ENCODE measurements at places on chromosomes 11 and 22.

GRCh38 chr11:72217841-72218240 is 1.2 kb downstream of the FOLR2 start:
- DNase-seq, result no peak

DNA sequence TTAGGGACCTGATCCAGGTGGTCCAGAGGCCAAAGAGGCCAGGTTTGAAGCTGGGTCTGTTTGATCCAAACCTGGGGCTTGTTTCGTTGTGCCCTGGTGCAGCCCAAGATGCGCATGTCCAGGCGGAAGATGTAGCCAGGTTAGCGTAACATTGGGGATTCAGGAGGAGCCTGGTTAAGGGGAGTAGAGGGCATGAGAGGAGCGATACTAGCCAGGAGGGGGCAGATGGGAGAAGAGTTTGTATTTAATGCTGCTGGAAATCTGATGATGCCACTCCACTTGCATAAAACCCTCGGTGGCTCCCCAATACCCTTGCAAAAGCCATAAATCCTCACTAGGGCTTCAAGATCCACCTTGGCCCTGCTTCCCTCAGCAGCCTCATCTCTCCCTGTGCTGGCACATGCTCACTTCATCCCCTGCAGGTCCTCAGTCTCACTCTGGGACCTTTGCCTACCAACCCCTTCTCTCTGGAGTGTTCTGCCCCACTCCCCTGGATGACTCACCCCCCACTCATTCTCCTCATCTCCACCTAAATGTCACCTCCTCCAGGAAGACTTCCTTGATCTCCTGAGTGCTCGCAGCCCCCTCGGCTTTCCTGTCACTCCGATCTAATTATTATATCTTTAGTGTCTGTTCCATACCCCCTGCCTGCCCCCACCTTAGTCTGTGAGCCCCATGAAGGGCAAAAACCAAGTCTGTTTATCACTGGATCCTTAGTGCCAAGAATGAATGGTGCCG is 95.9 kb downstream of the MIAT start:
- DNase-seq, result no peak

- no peak for DNase-seq
Observed at GRCh38 chr22:42642806-42643633, 2.6 kb upstream of the ATP5MGL start.

DNA sequence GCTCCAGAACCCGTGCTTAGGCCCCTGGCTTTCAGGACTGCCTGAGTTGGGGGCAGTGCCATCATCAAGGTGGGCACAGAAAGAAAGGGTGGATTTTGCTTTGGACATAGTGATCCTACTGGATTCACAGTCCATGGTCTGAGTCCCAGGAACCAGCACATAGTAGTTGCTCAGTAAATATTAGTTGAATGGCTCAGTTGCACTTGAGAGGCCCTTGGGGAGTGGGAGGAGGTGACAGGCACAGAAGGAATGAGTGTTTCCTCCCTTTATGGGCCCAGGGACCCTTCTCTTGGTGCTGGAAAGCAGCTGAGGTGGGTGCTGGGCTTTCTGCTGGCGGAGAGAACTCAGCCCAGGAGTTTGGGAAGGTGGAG is 16.6 kb downstream of the ARHGEF17 start:
- no peak for DNase-seq

- DNase-seq, result no peak
Observed at GRCh38 chr22:16804882-16805281, 20.3 kb downstream of the XKR3 start.

- DNase-seq, result peak; percentile 52
Observed at GRCh38 chr11:64854534-64855502, 10.4 kb upstream of the CDC42BPG start.

- no peak for DNase-seq
Observed at GRCh38 chr22:44931077-44931540, 78.7 kb downstream of the PHF21B start.

DNA sequence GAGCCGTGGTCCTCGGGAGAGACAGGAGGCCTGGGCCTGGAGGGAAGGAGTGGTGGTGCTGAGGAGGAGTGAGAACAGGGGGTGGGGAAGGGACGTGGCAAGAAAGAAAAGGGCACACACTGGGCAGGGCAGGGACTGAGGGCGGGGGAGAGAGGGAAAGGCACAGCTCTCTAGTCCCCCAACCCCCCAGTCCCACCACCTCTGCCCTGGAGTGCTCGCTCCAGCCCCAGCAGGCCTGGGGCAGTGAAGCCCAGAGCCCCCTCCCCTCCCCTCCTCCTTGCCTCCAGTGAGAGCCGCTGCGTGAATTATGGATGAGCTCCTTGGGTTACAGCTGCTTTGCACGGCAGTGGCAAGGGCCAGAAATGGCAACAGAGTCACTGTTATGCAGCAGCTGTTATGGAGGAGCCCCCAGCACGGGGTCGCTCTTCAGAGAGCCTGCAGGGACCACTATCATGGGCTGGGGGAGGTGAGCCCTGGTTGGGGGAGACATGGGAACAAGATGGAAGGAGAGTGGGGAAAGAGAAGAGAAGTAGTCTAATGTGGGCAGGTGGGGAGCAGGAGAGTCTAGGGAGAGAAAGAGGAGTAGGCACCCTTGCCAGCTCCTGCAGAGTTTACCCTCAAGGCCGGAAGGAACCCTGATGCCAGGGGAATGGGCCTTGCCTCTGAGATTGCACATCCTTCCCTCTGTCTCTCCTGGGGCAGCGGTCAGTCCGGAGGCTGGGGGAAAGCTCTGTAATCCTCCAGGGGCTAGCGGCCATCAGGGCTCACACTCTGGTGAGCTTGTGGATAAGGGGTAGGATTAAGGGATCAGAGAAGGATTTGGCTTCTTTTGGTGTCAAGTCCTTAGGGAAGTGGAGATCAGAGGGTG is 3.6 kb downstream of the RTN4RL2 start:
- no peak for DNase-seq

DNA sequence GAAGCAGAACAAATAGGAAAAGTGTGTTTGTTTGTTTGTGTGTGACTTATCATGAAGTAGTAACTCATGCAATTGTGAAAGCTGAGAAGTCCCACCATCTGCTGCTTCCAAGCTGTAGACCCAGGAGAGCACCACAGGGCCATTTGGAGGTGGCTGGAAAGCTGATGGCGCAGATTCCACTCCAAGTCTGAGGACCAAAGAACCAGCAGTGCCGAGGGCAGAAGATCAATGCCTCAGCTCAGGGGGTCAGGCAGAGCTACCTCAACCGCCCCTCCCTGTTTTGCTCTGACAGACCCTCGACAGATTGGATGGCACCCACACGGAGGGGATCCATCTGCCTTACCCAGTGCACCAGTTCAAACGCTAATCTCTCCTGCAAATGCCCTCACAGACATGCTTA is 896.2 kb downstream of the BRD1 start:
- no peak for DNase-seq

DNA sequence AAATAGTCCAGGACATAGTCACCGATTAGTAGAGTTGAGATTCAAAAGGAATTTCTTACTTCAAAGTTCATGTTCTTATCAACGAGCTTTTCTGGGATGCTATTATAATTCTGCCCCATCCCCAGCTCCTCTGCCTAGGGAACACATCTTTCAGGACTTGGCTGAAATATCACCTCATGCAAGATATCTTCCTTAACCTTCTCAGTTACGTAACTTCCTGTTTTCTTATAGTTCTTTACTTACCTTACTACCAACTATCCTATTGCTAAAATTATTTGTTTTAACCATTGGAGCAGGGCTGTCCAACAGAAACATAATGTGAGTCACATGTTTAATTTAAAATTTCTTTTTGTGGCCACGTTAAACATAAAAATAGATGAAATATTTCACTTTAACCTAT is 2.3 kb downstream of the NARS2 start:
- DNase-seq, result no peak

- DNase-seq, result no peak
Observed at GRCh38 chr11:107731941-107732688, 20.3 kb upstream of the SLN start.

GRCh38 chr11:122137078-122137793 is 21.2 kb upstream of the BLID start:
- DNase-seq, result no peak

- DNase-seq, result no peak
Observed at GRCh38 chr22:20787746-20788626, 14.1 kb downstream of the SERPIND1 start.

DNA sequence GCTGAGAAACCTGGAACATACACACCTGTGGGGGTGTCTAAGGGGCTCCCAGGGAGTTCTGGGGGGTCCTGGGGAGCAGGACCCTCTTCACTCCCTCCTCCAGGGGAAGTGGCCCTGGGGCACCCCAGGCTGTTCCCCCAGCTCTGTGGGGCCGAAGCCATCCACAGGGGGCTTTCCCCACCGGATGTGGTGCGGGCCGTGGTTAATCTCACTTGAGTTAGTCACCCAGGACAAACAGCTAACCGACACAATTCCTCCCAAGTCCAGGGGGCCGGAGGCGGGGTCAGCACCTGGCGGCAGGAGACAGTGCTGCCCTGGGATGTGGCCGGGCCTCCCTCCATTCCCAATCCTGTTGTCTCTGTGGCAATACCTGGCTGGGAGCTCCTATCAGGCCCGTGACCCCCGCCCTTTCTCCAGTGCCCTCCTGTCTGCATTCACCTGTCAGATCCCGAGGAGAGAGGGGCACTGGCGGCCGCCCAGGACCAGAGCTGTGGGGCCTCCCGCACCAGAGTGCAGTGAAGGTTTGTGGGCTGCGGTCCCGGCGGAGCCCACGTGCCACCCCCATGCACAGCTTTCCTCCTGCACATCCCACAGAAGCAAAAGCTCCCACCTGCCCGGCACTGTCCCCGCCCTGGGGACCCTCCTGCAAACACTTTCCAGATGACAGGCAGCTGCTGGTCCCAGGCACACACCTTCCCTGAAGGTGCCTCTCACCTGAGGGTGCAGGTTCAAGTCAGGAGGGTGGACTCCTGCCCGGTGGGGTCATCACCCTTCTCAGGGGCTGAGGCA is 5.2 kb upstream of the MUC5AC start:
- no peak for DNase-seq

- DNase-seq, result no peak
Observed at GRCh38 chr11:70226967-70227366, 23.9 kb downstream of the FADD start.

DNA sequence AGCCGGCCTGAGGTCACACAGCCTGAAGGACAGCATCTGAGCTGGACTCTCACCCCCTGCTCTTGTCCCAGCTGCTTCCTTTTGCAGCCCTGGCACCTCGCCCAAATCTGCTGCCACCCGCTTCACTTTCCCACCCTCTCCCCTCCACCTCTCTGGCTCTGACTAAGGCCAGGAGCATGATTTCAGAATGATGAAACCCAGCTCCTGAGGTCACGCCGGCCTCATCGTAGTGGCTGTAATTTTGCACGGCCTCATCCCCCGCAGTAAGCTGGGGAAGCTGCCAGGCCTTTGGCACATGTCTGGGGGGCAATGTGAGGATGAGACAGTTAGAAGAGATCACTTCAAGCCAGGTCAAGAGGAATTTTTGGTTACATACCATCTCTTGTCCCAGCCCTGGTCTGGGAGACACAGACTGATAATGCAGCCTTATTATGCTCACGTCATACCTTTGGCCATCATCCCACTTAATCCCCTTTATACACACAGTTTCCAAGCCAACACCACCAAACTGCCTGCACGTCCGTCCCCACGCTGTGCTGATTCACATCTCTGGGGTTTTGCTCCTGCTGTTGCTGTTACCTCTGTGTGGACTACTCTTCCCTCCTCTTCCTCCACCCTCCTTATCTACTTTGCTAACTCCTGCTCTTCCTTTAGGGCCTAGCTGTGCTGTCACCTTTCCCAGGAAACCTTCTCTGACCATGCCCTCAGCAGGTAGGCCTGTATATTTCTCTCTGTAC is 58.1 kb downstream of the CHRDL2 start:
- DNase-seq, result no peak

- no peak for DNase-seq
Observed at GRCh38 chr11:19382131-19382611, 141.4 kb upstream of the E2F8 start.

GRCh38 chr11:78313181-78313795 is 104.3 kb downstream of the GAB2 start:
- DNase-seq, result no peak

DNA sequence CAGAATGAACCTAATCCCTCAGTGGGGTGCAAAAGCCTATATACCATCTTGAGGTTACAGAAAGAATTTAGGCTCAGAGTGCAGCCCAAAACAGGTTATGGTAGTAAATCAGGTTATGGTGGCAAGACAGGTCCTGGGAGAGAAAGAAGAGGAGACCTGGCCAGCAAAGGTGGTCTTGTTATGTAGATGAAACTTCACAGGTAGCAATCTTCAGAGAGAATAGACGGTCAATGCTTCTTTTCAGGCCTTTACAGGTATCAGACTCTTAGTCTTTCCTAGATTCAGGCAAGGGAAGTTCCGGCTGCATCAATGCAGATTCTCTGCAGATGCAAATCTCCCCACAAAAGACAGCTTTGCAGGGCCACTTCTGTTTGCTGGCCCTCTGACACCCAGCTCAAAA is 45.8 kb upstream of the SORL1 start:
- no peak for DNase-seq
